Activated CD4-positive, alpha-beta T cell treated with anti-CD3 and anti-CD28 coated beads for 24 hours (primary cell): ENCODE measurements at places on chromosomes 7 and 10.

DNA sequence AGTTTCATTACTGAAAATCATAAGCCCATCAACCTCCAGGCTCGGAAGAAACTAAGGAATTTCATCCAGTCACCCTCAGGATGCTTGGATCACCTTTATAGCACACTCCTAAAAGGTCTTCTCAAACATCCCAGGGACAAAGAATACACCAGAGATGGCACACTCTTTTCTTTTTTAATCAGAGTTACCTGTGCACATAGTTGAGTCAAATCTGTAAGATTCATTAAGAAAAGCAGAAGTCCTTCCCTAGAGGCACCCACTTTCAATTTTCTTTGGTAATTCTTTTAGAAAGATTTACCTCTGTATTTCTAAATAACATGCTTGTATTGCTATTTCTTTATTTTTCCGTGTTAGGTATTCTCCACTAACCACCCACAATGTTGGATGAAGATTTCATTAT lies 50.6 kb upstream of the IL6 start:
- no peak for DNase-seq

DNA sequence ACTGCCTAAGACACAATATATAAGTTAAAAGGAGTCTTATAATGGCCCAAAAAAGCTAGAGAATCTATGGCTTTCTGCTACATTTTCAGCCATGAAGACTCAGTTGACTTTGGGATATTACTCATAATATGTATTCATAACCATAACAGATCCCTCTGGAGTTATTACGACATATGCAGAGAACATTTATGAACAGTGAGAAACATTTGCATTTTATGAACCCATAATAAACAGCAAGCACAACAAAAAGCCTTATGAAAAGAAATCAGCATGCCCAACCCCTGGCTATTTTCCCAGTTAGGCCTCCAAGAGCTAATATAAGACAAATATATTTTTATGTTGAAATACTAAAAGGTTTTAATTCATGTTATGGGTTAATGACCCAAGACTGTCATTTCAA lies 52.4 kb downstream of the ARMH3 start:
- DNase-seq = no peak

DNA sequence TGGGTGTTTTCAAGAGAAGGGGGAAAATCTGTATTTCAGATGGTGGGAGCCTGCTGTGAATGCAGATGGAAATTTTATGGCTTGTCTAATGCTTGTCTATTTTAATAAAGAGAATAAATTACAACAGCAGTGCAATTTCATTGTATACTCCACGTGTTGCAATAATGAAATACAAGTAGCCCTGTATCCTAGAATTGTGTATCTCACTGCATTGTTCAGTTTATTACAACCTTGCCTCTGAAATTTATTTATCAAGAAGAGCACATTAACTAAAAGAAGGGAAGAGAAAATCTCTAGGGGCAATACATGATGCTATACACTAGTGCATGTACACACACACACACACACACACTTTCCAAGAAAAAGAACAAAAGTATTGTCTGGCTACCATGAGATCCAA lies 21.8 kb downstream of the ANK3 start:
- DNase-seq = no peak

DNA sequence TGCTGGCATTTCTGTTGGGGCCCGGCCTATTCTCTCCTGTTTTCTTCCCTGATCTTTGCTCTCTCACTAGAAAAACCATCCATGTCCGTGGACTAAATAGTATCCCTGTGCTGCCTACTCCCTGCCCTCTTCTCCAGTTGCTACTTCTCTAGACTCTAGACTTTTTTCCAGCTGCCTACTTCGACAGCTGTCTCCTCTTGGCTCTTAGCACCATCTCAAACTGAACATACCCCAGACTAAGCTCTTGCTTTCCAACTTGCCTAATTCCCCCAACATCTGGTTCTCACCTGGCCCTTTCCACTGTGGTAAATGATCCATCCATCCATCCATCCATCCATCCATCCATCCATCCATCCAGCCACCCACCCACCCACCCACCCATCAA lies 19.5 kb downstream of the ADCYAP1R1 start:
- no peak for DNase-seq

GRCh38 chr10:10209167-10209566 lies 808.5 kb upstream of the CELF2 start:
- no peak for DNase-seq

DNA sequence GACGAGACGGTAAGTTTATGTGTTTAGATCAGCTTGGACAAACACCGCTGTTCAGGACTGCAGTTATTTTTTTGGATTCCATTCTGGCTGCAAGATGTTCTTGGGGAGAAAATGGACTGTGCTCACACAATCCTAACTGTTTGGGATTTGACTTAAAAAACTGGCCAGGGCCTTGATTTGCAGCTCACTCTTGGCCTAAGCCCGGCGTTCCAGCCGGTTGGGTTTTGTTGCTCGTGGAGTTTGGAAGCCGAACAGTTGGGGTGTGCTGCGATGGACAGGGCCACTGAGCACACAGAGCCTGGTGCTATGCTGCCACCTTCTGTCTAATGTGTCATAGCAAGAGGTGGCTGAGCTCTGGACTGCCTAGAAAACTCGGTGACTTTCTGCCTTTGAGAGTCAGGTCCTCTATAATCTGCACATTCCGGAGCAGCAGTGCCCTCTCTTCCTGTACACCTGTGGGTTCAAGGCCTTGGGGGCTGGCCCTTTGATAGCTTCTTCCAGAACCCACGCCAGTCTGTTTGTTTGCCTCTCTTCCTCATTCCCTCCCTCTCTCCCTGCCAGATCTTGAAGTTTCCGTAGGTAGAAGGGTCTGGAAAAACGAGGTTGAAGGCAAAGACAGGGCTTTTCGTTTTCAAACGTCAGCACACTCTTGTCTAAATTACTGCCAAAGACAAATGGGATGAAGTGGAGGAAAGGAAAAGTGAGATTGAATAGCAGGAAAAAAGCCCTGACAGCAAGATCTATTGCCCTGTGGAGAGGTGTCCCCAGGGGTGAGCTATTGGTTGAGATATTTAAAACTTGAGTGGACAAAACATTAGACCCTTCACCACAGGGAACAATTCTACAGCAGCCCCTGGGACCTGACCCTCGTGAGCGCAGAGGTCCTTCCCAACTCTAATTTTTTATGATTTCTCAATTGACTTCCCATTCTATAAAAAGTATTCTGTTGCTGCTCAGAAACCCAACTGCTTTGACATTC lies 167.5 kb upstream of the HABP2 start:
- peak; percentile 15 for DNase-seq

GRCh38 chr7:42549866-42550485 lies 313.0 kb upstream of the GLI3 start:
- no peak for DNase-seq

- no peak for DNase-seq
Observed at GRCh38 chr10:74842301-74842954, 16.0 kb downstream of the KAT6B start.

GRCh38 chr7:70047891-70048448 lies 449.7 kb downstream of the AUTS2 start:
- no peak for DNase-seq

DNA sequence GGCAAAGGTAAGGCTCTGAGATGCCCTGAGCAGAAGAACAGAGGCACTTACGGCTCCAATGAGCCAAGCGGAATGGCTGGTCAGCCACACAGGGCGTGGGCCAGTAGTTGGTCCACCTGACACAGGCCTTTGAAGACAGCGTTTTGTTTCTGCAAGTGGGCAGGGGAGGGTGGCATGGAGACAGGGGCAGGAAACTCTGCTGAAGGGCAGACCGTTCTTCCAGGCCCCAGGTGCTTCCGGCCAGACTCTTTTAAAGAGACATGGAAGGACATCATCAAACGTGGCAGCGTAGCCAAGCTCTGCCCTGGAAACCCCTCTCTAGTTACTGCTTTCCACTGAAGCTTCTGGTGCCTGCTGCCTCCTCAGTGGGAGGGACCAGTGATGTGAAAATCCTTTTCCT lies 77.5 kb upstream of the KMT2E start:
- no peak for DNase-seq

- no peak for DNase-seq
Observed at GRCh38 chr10:116470071-116470470, 42.4 kb downstream of the PNLIPRP3 start.

DNA sequence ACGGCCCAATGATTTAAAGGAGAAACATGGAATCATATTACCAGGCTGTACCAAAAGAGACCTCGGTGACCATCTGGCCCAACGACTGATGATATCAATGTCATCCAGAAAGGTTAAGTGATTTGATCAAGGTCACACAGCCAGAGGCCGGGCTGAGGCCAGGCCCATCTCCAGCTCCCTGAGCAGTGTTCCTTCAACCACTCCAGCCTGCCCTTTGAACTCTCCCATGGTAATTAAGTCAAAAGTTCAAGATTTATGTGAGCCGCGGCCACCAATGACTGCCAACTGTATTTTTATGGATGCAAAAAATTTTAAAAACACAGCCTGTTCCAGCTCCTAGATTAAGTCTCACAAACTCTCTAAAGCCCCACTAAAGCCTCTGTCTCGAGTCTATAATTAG lies 41.8 kb downstream of the FGFR2 start:
- DNase-seq = no peak
